ENCODE measurements at places on chromosomes 2 and 18.
A peak's percentile ranks its signal among the peaks of the same experiment; 100 is the strongest.

- no peak for DNase-seq
These were observed 401.9 kb downstream of the MEIS1 start for GRCh38 chr2:66836851-66837250.

DNA sequence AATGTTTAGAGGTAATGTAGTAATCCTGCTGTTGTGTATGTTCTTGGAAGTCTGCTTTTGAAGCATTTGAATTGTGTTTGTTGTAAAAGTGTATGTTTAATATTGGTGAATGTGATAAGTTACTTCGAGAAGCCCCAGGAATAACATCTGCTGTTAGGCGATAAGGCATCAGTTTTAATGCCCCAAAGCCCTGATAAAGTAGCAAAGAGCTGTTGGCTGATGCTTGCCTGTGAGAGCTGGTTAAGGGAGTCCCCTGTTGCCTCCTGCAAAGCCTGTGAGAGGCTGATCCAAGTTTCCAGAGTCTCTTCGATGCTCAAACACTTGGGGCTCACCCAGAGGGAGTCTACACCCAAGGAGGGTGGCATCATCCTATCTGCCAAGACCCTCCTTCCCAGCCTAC lies 110.3 kb downstream of the RNF152 start:
- DNase-seq: no peak

DNA sequence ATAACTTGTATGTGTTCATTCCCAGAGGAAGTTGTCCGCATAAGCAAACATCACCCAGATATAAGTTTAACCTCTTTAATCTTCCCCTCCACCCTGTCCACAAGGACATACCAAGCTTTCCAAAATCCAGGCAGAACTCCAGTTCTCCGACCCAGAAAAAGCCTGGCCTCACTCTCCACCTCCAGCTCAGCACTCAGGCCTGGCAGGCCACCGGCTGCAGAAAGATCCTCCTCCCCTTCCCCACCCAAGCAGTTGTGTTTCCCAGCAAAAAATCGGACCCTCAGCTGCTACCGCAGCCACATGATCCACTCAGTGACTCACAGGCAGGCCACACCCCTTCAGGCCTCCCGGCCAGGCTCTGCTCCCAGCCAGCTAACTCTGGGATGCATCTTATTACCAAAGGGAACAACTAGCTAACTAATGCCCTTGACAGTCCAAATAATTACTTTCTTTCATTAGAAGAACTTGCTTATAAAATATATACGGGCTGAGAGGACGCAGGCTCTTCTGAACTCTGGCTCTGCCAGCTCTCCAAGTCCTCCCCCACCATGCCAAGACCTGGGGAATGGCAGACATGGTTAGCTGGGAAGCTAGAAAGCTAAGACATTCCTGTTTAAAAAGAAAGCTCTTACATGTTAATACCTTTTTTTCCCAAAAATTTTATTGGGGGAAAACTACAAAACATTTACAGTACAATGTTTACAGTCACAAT lies 4.5 kb downstream of the ZFP36L2 start:
- DNase-seq: peak; percentile 18

GRCh38 chr2:3341336-3341735 lies 36.3 kb downstream of the EIPR1 start:
- DNase-seq: no peak

DNA sequence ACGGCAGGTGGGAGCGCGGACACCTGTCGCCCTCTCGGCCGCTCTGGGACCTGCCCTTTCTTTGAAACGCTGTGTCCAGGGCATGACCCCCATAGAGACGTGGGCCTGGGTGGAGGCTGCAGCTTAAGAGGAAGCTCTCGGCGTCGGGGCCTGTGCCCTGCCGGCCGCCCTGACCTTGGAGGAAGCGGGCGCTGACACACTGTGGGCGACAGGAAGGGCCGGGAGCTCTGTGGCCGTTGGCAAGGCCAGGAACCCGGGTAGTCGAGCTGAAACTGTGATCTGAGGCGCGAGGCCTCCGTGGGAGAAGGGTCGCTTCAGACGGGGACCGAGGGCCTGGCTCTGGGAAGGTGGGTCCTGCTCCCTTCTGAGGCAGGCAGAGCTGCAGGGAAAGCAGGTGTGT lies 28.2 kb downstream of the KCNG2 start:
- no peak for DNase-seq

DNA sequence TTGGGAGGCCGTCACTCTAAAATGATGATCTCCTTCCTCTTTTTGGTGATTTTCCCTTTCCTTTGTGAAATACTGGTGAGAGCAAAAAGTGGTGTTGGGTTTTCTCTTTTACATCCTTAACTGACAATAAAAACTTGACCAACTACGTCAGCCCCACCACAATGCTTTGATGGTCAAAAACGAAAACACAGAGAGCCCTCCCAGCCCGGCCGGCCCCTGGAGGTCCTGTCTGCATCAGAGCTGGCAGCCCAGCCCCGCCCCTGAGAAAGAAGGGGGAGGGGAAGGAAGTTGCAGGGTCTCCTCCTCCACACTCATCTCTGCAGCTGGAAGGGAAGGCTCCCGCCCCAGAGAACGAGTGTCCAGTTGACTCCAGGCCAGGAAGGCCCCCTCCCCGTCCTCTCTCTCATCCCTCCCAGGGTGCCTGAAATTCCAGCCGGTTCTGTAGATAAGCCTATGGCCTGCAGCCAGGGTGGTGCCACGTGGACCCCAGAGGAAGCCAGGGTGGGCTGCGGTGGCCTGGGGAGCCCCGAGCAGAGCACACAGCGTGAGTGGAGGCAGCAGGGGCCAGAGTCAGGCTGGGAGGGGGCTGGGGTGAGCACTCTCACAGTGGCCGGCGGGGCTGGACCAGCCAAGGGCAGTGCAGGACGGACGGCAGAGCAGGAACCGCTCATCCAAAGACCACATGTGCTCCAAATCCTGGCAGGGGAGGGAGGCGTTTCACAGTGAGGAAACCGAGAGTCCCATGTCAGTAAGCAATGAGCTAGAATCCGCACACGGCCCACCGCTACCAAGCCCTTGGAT lies 19.8 kb downstream of the BIN1 start:
- no peak for DNase-seq

- no peak for DNase-seq
These were observed 102.7 kb downstream of the TWIST2 start for GRCh38 chr2:238950551-238950950.

- DNase-seq: no peak
These were observed 275 bp downstream of the HOXD8 start for GRCh38 chr2:176129813-176130146.
